Germinal center (tissue), 1 donor: ENCODE measurements at places on chromosomes 7 and 10.

DNA sequence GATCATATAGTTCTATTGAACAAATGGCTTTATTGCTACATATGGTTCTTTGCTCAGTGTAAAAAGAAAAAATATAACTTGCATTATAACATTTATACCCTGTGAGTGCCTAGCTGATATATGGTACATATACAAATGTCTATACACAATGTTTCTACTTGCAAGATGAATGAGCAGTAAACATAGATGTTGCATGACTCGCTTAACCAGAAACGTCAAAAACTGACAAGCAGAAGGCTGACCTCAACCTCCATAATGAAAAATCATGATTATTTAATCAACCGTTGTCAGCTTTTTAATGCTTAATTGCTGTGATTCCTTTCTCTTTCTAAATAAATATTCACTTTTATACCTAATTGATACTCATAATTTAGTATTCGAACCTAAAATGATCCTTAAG, 183.3 kb downstream of the PTN start:
- DNase-seq = no peak

GRCh38 chr10:122468307-122468925, 7.1 kb downstream of the HTRA1 start:
- DNase-seq = no peak

DNA sequence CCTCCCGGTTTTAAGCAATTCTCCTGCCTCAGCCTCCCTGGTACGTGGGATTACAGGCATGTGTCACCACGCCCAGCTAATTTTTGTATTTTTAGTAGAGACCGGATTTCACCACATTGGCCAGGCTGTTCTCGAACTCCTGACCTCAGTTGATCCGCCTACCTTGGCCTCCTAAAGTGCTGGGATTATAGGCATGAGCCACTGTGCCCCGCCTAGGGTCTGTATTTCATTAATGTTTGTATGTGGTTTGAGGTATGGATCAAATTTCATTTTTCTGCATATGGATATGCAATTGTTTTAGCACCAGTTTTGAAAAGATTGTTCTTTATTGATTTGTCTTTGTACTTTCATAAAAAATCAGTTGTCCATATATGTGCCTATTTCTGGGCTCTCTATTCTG, 26.0 kb downstream of the CYP26A1 start:
- no peak for DNase-seq

- no peak for DNase-seq
These were observed 84.8 kb downstream of the ANLN start for GRCh38 chr7:36474283-36475010.

DNA sequence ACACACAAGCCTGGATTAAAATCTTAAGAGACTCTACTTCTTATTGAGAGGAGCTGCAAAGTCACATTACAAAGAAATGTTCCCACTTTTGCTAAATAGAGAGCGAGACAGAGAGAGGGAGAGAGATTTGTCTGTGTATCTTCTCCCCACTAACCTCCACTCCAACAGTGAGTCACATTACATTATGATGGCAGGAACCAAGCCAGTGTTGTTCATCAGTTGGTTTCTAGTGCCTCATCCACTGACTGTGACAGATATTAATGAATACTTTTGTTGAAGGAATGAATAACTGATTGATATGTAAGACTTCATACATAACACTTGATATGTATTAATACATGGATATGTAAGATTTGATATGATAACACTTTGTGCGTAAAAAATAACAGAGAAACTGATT, 258.2 kb upstream of the SORCS1 start:
- no peak for DNase-seq

DNA sequence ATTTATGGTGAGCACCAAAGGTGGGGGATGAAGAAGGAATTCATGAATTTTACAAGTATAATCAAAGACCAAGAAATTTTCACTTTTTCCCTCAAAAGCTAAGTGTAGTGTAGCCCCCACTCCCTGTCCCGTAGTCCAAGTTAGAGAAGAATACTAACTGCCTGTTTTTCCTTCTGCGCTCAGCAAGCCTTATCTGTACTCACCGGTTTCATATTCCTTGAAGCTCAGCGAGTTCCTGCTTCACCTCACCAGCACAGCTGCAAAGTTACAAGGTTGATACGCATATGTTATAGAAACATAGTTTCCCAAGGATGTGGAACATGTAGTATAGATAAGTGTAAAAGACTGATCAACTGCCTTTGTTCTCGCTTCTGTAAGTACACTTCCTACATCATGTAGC, 16.0 kb upstream of the ZNF33B start:
- DNase-seq = no peak

- no peak for DNase-seq
These were observed 52.5 kb upstream of the LHFPL3 start for GRCh38 chr7:104275900-104276299.

GRCh38 chr7:5425507-5426225, 2.0 kb upstream of the TNRC18 start:
- DNase-seq = no peak

DNA sequence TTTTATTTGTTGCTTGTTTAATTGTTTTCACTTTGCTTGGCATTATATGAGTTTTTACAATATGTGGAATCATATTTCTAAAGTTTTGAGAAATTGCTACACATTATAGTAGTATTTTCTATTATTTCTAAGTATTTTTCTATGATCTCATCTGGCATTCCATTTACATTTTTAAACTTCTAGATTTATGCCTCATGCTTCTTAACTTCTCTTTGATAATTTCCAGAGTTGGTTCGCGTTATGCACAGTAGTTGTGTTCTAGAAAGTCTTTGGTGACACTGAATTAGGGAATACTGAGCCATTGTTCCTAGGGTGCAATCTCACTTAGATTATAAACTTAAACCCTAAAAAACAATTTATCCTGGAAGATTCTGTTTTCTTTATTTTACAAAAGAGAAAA, 129.2 kb downstream of the GNAI1 start:
- no peak for DNase-seq

GRCh38 chr7:16318989-16319915, 102.1 kb downstream of the CRPPA start:
- no peak for DNase-seq

GRCh38 chr7:104207348-104207730, 474 bp downstream of the ORC5 start:
- DNase-seq = peak; percentile 8

DNA sequence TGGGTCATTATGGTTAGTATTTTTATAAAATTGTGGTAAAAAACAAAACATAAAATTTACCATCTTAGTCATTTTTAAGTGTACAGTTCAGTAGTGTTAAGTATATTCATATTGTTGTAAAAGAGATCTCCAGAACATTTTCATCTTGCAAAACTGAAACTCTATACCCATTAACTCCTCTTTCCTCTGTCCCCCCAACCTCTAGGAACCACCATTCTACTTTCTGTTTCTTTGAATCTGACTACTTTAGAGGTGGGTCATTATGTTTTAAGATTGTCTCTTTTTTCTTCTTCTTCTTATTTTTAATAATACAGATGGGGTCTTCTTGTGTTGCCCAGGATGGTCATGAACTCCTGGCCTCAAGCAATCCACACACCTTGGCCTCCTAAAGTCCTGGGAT, 84.1 kb downstream of the DOCK4 start:
- no peak for DNase-seq

GRCh38 chr10:89888321-89889070, 187.1 kb downstream of the KIF20B start:
- peak; percentile 19 for DNase-seq

DNA sequence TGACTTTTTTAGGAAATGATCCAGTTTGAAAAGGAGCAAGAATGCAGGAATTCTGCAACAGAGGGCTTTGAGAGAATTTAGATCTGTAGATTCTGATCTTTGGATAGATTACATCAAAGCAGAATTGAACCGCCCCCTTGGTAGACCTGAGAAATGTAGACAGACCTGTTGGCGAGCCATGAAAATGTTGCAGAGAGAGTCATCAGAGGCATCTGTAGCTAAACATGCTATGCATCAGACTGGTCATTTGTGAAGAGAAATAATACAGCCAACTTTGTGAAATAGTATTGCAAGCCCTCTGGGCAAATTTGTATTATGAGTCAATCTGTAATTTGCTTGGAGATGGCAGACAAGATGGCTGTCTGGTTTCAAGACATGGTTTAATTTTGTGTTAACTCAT, 4.3 kb upstream of the C1GALT1 start:
- no peak for DNase-seq

- DNase-seq = no peak
These were observed 13.2 kb downstream of the RASGEF1A start for GRCh38 chr10:43253461-43254198.

- DNase-seq = no peak
These were observed 33.0 kb downstream of the STAM start for GRCh38 chr10:17676919-17677318.

- DNase-seq = peak; percentile 19
These were observed 786 bp downstream of the TAF3 start for GRCh38 chr10:7819121-7819460.

DNA sequence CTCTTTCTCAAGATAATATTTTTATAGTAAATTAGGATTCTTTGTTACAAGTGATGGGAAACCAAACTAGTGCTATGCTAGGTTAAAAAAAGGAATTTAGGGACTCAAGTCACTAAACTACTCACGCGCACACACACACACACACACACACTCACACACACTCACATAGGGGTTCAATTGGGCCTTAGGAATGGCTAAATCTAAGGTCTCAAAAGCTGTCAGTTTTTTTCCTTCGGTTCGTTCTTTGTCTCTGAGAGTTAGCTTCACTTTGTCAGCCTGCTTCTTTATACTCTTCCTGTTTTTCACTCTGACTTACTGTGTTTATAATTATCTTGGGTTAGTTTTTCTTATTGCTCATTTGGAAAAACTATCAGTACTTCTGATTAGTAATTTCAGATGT, 138.9 kb downstream of the ADK start:
- no peak for DNase-seq

DNA sequence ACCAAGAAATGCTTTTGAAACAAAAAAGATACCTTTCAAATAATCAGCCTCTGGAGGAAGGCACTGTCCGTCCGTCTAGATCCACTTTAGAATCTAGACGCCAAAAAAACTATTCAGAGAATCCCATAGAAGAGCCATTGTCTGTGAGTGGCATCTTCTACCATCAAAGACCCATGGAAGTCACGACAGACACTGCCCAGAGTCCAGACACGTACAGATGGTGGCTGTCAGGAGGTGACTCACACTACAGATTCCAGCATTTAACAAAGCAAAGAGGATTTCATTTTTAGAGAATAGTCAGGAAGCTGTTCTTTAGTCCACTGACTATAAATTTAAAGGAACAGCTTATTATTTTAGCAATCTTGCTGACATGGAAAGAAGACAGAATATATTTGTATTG, 11.7 kb downstream of the C1QL3 start:
- no peak for DNase-seq

DNA sequence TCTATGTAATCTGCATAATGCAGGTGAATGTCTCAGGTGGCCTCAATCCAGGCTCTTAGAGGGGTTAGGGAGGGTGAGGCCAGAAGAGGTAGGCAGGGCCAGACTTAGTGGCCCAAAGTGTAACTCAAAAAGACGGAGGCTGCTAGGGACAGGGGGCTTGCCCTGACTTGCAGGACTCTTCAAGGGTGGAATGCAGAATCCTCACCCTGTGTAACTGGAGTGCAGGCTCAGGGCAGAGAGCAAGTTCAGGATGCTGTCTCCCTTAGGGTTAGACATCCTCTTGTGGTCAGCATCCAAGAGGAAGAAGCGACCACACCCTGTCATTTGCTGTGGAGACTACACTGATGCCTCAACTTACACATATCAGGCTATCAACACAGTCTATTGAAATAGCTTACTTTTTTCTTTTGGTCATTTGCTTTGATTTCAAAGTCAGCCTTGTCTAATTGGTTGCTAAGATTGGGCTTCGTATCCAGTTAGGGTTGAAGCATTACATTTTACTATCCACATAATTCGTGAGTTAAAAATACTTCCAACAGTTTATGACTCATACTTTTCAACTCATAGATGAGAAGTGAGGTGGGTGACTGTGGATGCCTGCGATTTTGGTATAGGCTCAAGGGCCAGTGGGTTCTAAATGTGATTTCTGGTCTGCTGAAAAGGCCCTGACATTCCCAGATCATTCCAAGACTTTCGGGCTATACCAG, 563.6 kb downstream of the SUGCT start:
- DNase-seq = no peak

DNA sequence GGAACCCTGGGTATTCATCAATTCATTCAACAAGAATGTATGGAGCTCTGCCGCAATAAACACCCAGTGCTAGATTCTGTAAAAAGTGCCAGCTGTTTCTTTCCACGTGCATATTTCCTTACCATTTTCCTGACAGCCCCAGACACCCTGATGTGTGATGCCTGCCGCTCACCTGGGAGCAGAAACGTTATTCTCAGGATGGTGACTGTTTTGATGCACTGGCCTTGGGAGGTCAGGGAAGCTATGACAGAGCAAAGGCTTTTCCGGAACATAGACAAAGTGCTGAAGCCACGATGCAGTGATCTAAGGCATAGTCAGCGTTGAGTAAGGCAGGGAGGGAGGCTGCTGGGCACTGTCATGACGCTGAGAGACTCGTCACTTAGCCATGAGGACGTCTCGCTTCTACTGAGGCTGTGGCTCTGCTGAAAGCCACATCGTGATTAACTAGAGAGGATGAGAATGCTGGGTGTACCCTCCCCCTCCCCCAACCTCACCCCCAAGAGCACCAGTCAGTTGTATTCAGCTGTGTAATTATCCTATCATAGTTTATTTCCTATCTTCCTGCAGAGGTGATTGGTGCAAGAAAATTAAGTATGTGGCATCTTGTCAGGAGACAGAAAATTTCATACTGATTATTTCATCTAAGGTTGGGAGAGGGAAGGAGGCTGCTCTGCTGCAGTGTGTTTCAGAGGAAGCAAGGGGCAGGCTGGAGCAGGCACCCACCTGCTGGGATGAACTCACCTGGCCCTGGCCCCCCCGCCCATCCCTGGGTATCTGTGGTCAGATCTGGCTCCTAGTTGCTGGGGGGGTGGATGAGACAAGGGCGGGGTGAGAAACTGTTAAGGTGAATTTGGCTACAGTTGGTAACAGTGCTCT, 48.8 kb upstream of the SMNDC1 start:
- no peak for DNase-seq

- DNase-seq = no peak
These were observed 74.0 kb upstream of the CARD11 start for GRCh38 chr7:3117488-3118231.

GRCh38 chr10:5976512-5977470, 552 bp downstream of the IL15RA start:
- peak; percentile 58 for DNase-seq

DNA sequence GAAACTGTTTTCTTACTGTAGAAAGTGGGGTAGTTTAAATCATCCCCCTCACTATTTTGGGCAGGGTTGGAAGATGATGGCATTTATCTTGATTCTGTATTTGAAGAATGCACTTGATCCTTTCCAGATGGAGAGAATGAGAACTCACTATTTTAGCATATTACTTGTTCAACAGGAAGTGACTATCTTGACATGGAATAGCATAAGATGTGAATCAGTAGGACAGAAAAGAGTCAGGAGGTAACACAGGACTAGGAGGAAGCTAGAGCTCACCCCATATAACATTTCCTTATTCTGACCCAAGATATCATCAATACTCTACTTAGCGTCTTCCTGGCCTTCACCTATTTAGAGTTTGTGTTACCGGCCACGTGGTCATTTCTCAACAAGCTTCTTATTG, 400.2 kb downstream of the PHTF2 start:
- DNase-seq = no peak

- no peak for DNase-seq
These were observed 309.1 kb downstream of the LRMDA start for GRCh38 chr10:75740541-75740940.
